ENCODE measurements at places on chromosomes 12 and 14.

- no peak for DNase-seq
Observed at GRCh38 chr14:76346391-76347160, 29.4 kb upstream of the ESRRB start.

GRCh38 chr14:88352698-88353097 lies 29.6 kb upstream of the KCNK10 start:
- no peak for DNase-seq

- DNase-seq: no peak
Observed at GRCh38 chr12:89103831-89104230, 248.5 kb downstream of the DUSP6 start.

- DNase-seq: no peak
Observed at GRCh38 chr12:117028254-117028653, 71.0 kb downstream of the TESC start.

GRCh38 chr14:29126361-29126760 lies 359.8 kb downstream of the FOXG1 start:
- DNase-seq: no peak

GRCh38 chr12:44031472-44032185 lies 195.7 kb downstream of the TMEM117 start:
- DNase-seq: no peak

DNA sequence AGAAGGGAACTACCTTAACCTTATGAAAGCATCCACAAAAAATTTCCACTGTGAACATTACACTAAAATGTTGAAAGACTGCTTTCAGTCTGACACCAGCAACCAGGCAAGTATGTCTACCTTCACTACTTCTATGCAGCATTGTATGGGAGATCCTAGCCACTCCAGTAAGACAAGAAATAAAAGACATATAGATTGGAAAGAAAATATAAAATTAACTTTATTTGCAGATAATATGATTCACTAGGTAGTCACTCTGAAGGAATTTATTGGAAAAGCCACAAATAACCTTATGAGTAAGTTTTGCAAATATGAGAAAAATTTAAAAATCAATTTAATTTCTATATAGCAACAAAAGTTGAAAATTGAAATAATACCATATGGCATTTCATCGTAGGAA lies 172.0 kb downstream of the RERGL start:
- DNase-seq: no peak

- DNase-seq: no peak
Observed at GRCh38 chr12:11805043-11805442, 155.6 kb downstream of the ETV6 start.

GRCh38 chr14:102540315-102541028 lies 30.9 kb upstream of the ANKRD9 start:
- no peak for DNase-seq

DNA sequence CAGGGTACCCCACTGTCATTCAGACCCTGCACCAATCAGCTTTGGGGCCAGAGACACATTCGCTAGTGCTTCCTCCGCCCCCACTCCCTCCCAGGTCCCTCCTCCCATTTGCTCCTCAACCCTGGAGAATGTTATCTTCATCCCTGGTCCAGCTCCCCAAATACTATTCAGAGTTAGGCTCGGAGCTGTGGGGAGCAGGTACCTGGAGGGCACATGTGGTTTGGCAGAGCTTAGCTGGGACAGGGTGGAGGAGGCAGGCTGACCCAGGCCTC lies 19.5 kb downstream of the VSX2 start:
- no peak for DNase-seq

DNA sequence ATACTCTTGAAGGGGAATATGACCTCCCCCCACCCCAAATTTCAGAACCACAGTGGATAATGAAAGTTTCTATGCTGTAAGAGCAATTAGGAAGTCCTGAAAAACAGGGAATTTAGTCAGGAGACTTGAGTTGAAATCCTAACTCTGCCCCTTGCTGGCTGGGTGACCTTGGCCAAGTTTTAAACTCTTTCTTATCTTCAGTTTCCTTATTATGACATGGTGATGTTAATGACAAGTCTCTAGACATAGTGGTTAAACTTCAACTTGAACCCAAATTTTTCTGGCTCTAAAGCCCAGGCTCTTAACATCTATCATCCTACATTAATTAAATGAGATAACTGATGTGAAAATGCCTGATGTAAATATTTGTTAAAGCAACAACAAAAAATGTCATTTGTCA lies 325.9 kb downstream of the APAF1 start:
- DNase-seq: no peak

GRCh38 chr12:26246483-26247164 lies 51.3 kb downstream of the SSPN start:
- no peak for DNase-seq

Measured in anterior cingulate cortex (tissue), 58 donors.